RCC 7860 (cell line): ENCODE measurements at places on chromosomes 12 and 14.
A peak's percentile ranks its signal among the peaks of the same experiment; 100 is the strongest.

DNA sequence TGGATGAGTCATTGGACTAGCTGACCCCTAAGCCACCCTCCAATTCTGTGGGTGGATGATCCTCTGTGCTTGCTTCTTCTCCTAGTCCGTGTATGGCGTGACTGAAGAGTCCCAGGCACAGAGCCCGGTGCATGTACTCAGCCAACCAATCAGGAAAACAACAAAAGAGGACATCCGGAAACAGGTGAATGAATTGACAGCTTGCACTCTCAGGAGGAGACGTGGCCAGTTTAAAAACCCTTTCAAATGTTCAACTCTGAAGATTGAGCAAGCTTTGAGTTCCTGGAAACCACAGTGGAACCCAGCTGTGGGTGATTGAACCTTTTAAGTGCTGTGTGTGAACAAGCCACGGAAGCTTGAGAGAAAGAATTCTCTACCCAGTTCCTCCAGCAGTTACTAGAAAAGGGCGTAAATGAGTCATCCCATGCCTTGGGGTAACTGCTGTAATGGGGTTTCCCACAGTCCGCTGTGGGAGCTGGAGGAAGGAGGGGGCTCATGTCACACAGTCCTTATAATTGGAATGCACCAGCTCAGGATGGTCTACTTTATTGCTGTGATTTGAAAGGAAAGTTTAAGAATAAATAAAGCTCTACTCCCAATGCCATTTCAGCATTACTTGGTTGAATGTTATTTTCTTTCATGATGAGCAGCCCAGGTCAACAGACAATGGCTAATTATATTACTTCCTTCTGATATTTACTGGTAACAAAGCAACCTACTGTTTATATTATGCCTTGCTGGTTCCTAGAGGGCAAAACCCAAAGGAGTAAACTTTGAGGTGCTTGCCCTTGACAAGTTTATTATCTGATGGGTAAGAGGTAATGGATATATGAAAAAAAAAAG, 417.0 kb downstream of the DPF3 start:
- peak; percentile 25 for DNase-seq

GRCh38 chr14:56860441-56860840, 50.2 kb upstream of the OTX2 start:
- DNase-seq = no peak

- DNase-seq = no peak
These were observed 81.8 kb upstream of the PTPRB start for GRCh38 chr12:70719071-70719470.

DNA sequence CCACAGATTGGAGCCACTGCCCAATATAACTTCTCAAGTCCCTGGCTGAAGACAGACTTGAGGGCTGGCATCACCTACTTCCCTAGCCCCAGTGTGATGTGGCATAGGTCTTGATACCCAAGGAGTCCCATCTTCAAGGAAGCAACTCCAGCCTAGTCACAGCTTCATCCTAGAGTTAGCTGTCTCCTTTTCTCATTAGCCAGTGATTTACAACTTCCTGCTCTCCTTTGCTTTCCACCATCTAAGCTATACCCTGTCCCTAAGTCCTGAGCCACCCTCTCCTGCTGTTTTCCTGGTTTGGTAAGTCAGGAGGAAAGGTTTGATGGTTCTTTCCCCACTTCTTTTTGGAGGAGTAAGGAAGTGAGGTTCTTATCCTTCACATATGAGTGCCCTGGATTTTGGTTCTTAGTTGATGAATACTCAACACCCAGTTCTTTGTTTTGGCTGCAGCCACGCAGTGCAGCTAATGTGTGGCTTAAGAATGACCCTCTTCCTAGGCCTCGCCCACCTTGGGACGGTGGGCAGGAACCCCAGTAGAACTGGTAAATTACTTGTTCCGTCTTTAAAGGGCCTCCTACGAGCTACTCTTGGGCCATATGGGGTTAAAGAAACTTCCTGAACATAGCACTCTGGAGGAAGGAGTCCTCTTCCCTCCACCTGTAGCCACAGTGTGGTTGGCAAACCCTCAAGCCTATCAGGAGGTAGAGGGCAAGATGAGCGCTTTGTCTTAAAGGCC, 3.9 kb upstream of the GPX2 start:
- no peak for DNase-seq

DNA sequence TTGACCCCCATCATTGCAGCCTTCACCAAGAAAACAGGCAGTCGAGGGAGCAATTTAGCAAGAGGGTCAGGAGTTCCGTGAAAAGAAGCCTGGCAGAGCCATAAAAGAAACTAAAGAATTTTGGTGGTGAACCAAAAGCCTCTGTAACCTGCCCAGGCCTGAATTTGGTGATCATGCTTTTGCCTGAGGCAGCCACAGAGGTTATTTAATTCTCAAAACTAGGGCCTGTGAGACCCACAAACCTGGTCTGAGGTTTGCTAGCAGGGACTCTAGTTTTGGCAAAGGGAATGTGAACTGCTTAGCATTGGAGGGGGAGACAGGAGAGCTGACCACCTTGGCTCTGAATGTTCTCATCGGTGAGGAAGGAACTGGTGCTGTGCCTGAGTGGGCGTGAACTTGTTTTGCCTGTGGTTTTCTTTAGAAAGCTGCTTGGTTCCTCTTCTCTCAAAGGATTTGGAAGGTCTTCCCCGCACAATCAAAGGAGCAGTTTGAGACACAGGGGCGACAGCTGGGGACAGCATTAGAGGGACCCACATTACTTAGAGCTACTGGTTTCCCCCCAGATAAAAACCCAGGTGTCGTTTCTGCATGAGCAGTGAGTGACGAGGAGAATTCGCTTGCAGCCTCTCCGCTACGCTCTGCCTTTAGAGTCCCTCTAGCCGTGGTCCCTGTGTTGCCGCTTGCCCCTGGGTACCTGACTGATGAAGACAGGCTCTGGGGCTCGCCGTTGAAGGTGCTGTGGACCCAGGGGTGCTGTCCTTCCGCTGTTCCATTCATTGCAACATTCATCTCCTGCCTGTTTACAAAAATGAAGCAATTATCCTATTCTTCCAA, 12.6 kb upstream of the WNT5B start:
- DNase-seq = no peak

DNA sequence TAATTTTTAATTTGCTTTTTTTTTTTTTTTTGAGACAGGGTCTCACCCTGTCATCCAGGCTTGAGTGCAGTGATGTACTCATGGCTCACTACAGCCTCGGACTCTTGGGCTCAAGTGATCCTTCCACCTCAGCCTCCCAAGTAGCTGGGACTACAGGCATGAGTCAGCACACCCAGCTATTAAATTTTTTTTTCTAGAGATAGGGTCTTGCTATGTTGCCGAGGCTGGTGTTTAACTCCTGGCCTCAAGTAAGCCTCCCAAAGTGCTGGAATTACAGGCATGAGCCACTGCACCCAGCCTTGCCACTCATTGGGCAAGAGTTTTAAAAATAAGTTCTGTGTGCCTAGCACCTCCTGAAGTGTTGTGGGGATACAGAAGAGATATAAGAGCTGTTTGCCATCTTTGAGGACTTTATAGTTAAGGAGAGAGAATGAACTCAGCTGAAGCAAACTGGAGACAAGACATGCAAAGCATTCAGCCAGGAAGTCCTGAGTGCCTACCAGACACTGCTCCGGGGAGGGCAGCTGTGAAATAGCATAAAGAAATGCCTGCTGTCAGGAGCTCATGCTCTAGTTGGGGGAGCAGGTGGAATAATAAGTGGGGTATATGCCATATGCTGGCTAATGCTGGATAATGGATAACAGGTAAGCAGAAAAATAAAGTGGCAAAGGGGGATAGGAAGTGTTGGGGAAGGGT, 15.0 kb upstream of the EMP1 start:
- no peak for DNase-seq

DNA sequence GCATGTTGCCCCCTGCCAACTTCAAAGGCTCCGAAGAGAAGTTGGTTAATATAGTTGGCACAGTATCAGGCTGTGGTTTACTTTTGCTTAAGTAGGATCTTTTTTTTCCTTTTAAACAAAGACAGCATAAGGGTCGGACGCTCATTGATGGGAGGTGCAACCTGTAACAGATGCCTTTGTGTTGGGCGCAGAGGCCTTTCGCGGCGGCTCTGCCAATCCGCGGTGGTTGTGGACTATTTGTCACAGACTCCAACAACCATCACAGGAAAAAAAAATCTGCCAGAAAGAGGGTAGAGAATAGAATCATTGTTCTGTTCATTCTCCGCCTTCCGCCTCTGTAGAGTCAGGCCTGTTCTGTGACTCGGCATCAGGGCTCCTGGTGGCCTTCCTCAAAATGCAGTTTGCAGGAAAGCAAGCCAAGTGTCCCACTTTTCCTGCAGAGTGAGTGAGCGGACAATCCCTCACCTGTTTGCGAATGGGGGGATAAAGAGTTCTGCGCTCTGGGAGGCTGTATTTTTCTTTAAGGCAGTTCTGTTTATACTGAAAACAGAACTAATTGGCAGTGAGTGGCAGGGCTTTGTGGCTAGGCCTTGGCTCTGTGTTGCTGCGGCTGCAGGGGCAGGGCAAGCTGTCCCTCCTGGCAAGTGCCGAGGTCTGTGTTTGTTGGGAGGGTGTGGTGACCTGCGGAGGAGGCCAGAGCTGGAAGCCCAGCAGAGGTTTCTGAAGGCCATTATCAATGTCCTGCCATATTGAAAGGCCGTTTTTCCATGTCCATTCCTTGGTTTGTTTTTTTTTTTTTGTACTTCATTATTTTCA, 83.0 kb upstream of the PIWIL1 start:
- DNase-seq = no peak

- no peak for DNase-seq
These were observed 128.9 kb downstream of the NUBPL start for GRCh38 chr14:31690056-31690455.

DNA sequence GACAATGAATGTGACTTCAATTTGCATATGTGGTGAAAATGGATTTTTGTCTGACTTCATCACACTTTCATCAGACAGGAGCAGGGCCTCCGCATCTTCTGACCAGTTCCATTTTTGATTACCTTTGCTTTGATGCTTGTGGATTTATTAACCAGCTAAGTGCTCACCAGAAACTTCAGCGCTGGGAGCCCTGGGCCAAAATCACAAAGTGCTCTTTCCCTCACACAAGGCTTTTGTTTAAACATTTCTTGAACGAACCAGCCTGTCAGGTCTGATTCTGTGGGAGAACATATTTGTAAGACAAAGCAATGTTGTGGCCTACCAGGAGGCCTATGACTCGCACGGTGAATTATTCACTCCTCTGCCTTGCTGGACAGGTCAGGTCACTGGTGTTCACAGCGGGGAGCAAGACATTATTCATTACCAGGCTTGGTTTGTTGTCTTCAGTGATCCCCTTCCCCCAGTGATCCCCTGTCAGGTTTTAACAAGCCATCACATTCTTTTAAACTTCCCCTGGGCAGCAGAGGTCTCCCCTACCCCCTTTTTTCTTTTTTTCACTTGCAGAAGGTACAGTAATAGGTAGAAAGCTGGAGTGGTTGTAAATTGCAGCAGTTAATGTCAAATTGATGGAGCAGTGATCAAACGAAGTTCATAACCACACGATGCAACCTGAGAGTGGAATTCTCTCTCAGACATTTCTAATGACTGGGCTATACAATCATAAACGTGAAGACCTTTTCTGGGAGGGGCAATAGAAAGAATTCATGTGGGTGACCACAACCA, 167.5 kb upstream of the PRICKLE1 start:
- DNase-seq = peak; percentile 99

GRCh38 chr14:71314717-71315116, 407.5 kb downstream of the PCNX1 start:
- DNase-seq = no peak

GRCh38 chr14:60008042-60008441, 83.7 kb upstream of the PCNX4 start:
- DNase-seq = no peak

- no peak for DNase-seq
These were observed 247.9 kb upstream of the BTG1 start for GRCh38 chr12:92393504-92393903.

DNA sequence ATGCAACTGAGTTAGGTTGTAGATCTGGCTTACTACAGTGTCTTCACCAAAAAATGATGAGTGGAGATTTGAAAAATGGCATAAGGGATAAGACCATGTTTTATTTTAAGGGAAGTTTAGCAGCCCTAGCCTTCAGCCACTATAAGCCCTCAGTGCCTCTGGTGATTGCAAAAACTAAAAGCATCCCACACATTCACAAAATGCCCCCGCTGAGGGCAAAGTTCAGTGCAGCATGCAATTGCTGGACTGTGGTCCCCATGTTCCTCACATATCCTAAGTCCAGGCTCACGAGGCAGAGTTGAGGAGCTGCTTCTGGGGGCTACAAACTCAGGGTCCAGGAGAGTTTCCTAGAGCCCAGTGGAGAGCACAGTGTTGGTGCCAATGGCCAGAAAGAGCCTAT, 29.6 kb upstream of the NCOR2 start:
- no peak for DNase-seq

- peak; percentile 78 for DNase-seq
These were observed 56.0 kb upstream of the HECTD1 start for GRCh38 chr14:31263485-31264133.

DNA sequence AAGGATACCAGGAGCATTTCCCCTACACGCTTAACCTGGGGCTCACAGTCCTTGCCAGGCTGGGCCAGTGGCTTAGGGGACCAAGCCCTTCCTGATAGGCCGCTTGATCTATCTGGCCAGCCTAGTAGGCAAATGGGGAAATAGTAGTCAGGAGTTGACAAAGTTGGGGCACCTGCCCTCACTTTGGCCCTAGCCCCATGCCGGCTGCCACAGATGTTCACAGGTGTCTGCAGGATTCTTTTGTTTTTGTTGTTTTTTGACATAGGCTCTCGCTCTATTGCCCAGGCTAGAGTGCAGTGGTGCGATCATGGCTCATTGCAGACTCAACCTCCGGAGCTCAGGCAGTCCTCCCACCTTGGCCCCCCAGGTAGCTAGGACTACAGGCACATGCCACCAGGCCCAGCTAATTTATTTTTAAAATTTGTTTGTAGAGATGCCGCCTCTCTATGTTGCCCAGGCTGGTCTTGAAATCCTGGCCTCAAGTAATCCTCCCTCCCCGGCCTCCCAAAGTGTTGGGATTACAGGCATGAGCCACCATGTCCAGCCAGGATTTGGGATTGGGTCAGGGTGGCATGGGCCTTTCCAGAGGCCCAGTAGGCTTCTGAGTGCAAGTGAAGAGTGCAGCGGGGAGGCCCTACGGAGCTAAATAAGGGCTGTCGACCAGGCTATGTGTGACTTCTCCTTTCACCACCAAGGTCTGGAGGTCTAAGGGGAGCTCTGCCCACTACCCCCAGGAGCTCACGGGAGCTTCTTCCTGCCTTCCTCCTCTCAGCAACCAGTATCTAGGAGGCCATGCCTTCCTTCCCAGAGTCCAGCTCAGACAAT, 15.5 kb upstream of the HDAC7 start:
- DNase-seq = no peak

GRCh38 chr12:68331500-68331868, 678 bp downstream of the MDM1 start:
- no peak for DNase-seq

DNA sequence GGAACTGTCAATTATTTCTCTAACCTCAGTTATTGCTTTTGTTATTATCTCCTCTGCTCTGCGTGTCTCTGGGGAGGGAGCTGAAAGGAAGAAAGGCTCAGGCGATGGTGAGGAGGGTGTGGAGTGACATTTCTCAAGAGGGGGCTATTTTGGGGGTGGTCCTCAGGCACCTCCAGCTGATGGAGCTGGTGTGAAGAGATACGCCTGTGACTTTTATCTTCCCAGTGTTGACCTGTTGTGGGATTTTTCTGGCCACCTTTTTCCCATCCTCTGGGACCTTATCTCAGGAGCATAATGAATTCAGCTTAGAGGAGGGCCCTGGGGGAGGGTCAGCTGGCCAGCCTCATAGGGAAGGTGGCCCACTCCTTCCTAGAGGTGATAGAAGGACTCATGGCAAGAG, 26.4 kb downstream of the KCNA5 start:
- no peak for DNase-seq

GRCh38 chr14:50926851-50927386, 17.4 kb downstream of the PYGL start:
- DNase-seq = no peak
